ENCODE measurements at places on chromosomes 6 and 20.

DNA sequence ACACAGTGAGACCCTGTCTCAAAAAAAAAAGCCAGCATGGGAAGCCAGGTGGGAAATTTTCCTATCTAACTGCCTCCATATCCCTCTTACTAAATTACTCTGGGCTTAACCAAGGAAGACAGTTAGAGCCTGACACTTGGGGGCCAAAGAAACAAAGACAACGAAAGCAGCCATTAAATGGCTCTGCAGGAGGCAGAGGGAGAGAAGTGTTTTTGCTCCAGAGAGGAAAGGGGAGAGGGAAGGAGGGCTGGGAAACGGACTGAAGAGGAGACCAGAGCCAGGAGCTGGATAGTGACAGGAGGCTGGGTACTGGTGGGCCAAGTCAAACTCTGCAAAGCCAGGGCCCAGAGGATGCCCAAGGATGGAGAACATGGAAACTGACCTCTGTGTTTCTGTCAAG lies 10.7 kb upstream of the TGIF2 start:
- no peak for DNase-seq

DNA sequence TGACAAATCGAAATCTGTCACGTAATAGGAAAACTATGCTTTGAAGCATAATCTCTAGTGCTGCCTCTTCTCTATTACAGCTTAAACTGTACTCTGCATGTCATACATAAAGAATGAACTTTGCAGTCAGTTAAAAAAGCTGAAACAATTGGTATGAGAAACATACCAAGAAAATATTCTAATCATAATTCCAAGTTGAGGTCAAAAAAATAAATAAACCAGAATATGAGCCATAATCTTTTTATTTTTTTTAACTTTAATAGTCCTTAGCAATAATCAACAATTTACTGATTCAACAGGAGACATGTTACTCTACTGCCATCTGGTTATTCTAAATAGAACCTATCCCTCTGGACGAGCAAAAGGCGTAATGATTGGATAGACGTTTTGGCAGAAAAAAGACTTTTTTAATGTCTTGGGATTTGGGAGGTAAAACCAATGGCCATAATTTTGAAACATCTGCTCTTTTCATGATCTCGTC lies 224.4 kb upstream of the FLRT3 start:
- peak; percentile 48 for DNase-seq

DNA sequence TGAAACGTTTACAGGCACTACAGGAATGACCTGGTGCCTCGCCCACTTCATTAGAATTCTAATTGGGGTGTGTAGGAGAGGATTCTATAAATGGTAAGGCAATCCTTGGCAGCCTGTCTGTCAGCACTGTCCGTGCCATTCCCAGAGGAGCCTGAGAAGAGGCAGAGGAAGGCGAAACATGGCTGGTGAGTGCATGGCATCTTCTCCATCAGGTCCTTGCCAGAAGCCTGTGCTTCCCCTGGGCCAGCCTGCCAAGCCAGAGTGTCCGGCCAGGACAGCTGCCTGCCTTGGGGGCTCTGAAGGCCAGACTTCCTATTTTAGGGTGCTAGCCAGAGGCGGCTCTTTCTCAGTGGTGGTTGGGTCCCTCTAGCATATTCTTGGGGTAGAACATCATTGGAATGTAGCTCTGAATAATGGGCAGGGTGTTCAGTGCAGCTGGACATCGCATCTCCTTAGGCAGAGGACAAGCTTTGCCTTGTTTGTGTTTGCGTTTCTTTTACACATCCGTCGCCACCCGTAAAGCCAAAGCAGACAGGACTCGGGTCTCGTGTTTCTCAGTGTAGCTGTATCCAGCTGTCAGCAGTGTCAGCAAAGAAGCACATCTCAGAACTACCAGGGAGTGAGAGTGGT lies at the start of gene TGM3:
Gene TGM3 (plus strand): TSS at position 116 of the 630 bp plus-strand sequence. CDS start 63 bp downstream, at position 179.
- DNase-seq: no peak

GRCh38 chr6:166203003-166203640 lies 35.5 kb upstream of the TBXT start:
- DNase-seq: no peak

Measured in fibroblast of skin of left biceps (primary cell).